ENCODE measurements at places on chromosomes 3 and 15. TPM values are rescaled to one million over a fixed set of nuclear protein-coding genes. Genes with fewer than 3 reads are reported as not detected.

The PRR20G gene
- total RNA-seq, result not detected

DNA sequence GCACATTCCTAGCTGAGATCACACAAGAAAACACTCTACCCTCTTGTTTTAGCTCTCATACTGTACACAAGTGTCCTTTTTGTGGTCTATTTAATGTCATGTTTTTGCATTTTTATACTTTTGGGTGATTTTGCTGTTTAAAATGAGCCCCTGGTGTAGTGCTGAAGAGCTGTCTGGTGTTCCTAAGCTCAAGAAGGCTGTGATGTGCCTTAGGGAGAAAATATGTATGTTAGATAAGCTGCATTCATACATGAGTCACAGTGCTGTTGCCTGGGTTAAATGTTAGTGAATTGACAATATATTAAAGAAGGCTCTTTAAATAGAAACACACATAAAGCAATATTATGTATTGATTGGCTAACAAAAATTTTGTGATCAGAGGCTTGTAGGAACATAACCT lies 387.4 kb upstream of the C2CD4B start:
- no peaks in the 10 kb centered on the region for H3K27me3 ChIP-seq
- no peak overlapping the region for H3K27ac ChIP-seq
- H3K4me3 ChIP-seq, result no peak overlapping the region
- peaks cover 11% of the 10 kb centered on the region for H3K4me1 ChIP-seq
- no peak for DNase-seq
- H3K36me3 ChIP-seq, result no peaks in the 10 kb centered on the region

DNA sequence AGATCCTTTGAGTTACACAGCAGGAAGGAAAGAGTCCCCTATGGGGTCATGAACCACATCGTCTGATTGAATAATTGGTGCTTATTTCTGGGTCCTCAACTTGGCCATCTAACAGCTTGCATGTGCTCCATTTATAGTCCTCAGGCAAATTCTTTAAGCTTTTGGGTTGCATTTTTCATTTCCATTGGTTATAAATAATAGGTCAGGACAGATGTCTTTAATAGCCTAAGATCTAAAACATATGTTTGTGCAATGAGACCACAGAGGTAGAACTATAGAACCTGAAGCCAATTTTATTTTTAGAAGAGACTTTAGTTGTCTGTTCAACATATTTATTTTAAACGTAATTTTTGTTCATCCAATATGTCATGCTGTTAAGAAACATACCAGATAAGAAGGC lies 43.2 kb downstream of the CD200R1L start:
- no peak overlapping the region for H3K27ac ChIP-seq
- no peak overlapping the region for H3K4me3 ChIP-seq
- no peaks in the 10 kb centered on the region for H3K4me1 ChIP-seq
- no peak for DNase-seq

- no peak overlapping the region for H3K4me3 ChIP-seq
- H3K36me3 ChIP-seq, result no peaks in the 10 kb centered on the region
- DNase-seq, result no peak
- no peaks in the 10 kb centered on the region for H3K4me1 ChIP-seq
These were observed 32.2 kb upstream of the FEZF2 start for GRCh38 chr3:62405566-62405965.

DNA sequence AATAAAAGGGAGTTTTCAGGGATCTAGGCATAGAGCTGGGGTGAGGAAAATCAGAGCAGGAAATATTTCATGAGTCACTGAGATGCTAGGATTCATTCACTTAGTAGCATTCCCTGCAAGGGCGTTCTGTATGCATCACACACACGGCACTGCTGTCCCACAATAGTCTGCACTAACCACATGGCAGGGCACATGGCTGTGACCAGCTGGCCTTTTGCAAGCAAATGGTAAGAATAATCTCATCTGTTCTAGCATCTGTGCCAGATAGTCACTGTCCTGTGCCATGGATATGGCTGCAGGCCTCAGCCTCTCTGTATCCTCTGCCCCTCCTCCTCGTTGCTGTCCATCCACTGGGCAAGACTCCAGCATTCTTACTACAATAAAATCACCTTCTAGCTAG lies 37.8 kb downstream of the BOC start:
- peaks cover 55% of the 10 kb centered on the region for H3K4me1 ChIP-seq
- H3K36me3 ChIP-seq, result no peaks in the 10 kb centered on the region
- H3K27ac ChIP-seq, result peak overlapping the region; percentile 59
- H3K27me3 ChIP-seq, result no peaks in the 10 kb centered on the region

Data from stomach (tissue), 19 donors.